ENCODE measurements at places on chromosomes 2 and 18. TPM values are rescaled to one million over a fixed set of nuclear protein-coding genes. Genes with fewer than 3 reads are reported as not detected.

GYPC gene
- not detected for total RNA-seq

COL6A3 gene
- 0.09 TPM for total RNA-seq

NCL gene
- 903 TPM for total RNA-seq

SLC30A3 gene
- total RNA-seq = 3.8 TPM

MGAT5 gene
- total RNA-seq = 13.7 TPM

FAM110C gene
- total RNA-seq = 0.06 TPM

AQP12B gene
- total RNA-seq = not detected

IL18RAP gene
- total RNA-seq = not detected

NEMP2 gene
- total RNA-seq = 7.1 TPM

CDH20 gene
- not detected for total RNA-seq

POTEF gene
- total RNA-seq = 0.03 TPM

All from A549 treated with RU486 at 1 μM for 4 hours (cell line).